ENCODE measurements at places on chromosomes 6 and 20.

- DNase-seq = no peak
Measured at GRCh38 chr6:36333931-36334725, 2.6 kb downstream of the BNIP5 start.

DNA sequence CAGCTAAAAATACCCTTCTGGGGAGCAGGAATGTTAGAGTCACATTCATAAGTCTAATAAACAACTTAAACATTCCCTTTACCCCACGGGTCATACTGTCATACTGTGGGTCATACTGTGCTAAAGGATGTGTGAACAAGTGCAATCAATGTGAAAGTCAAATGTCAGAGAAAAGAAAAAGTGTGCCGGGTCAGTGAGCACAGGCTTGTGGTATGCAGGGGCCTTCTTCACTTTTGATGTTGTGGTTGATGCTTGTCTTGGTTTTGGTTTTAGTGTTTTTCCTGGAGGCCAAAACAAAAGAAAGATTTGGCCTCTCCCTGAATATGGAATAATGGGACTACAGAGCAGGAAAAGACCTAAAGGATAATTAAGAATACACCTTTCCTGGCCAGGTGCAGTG, 267.9 kb upstream of the PLN start:
- no peak for DNase-seq

- DNase-seq = no peak
Measured at GRCh38 chr20:62772619-62772989, 23.7 kb upstream of the MRGBP start.

DNA sequence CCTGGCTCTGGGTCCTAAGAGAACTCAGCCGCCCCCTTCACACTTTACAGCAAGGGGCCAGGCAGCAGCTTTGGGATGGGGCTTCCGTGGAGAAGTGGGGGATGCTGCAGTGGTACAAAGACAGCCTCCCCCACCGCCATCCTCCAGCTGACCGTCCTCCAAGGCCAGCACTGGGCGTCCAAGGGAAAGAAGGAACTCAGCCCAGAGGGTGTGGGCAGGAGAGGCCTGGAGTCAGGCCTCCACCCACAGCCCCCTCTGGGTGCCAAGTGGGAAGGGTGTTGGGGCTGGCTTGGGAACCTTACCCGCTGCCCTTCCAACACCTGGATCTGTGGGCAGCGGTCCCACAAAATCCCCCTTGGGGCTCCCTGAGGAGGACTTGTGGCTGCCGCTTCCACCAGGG, 13.1 kb downstream of the STMN3 start:
- DNase-seq = no peak

DNA sequence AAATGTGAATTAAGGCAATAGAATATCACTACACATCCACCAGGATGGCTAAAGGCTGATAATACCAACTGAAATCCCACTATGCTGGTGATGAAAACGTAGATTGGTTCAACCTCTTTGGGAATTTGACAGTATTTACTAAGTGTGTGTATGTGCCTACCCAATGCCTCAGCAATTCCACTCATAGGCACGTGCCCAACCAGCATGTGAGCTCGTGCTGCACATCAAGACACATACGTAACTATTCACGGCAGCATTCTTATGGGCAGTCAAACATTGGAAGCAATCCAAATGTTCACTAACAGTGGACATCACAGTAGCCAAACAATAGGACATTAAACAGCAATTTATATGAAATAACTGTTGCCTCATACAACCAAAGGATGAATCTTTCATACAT, 15.7 kb upstream of the AFDN start:
- no peak for DNase-seq

DNA sequence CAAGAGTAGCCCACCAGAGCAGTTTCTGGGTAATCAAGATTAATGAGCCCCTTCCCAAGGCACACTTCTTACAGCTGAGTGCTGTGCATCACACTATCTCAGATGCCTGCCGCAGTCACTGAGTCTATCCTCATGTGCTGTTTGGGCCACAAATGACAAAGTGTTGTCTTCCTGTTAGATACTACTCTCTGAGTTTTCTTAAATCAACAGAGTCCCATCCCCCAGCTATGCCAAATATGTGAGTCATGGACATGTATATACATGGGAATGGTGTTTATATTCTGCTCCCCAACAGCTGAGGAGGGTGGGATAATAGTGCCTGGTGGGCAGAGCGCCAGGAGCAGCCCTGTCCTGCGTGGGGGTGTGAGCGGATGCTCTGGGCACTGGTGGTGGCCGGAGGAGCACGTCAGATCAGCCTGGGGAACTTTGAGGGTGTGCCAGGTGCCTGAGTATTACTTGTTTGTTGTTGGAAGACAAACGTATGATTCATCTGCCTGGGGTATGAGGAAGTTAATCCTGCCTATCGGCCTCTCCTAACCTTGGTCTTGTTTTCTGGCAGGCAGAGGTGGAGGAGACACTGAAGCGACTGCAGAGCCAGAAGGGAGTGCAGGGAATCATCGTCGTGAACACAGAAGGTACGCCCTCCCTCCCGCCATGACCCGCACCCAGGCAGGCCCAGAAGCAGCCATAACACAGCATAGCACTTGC, 9.6 kb downstream of the DYNLRB1 start:
- no peak for DNase-seq

DNA sequence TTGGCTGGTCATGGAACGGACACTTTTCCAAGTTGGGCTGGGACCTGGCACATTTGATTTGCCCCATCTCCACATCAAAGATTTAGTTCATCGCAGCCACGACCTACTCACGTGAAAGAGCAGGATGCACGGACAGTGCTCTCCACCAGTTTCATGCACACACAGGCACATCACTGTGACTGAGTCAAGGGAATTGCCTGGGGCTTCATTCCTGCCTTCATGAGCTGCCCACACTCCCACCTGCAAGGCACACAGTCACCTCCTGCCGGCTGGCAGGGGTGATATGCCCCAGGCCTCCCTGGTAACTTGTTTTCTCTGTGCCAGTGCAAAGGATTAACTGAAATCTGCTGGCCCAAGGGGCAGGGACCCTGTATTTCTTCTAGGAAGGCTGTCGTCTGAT, 23.3 kb upstream of the CST1 start:
- DNase-seq = no peak

DNA sequence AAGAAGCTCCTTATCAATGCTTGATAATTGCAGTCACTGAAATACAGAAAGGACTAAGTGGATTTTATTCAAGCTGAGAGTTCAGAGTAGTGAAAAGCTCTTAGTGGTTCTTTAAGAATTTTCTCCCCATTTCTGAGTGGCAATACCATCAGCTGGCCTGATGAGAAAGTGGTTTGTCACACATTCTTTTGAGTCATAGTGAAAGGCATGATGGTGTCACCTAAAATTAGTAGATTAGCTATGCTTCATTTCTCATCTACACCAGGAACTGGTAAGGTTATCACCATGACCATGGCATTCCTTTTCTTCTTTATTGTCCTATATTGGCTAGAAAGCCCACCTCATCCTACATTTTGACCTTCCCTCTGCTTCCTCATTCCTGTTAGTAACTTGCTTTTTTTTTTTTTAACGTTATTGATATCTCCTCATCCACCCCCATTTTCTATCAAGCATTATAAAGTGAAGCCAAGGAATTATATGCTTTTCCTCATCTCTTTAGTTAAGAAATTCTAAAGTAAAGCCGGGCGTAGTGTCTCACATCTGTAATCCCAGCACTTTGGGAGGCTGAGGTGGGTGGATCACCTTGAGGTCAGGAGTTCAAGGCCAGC, 67.4 kb upstream of the LOC128125822 start:
- DNase-seq = no peak

DNA sequence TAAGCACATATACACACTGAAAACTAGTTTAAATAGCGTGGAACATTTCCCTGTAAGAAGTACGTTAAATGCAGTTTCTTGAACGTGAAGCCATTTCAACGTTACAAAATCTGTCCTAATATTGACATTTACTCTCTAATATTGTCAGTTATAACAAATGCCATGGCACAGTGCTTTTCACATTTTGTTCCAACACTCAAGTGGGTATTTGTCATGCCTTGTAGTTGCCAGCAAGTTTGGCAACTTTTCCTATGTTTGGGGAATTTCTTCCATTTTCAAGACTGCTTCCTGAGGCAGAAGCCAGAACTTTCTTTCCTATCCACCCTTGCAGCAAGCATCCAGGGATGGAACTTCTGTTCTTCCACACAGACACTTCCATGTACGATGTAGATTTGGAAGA, 63.0 kb downstream of the STX11 start:
- no peak for DNase-seq

DNA sequence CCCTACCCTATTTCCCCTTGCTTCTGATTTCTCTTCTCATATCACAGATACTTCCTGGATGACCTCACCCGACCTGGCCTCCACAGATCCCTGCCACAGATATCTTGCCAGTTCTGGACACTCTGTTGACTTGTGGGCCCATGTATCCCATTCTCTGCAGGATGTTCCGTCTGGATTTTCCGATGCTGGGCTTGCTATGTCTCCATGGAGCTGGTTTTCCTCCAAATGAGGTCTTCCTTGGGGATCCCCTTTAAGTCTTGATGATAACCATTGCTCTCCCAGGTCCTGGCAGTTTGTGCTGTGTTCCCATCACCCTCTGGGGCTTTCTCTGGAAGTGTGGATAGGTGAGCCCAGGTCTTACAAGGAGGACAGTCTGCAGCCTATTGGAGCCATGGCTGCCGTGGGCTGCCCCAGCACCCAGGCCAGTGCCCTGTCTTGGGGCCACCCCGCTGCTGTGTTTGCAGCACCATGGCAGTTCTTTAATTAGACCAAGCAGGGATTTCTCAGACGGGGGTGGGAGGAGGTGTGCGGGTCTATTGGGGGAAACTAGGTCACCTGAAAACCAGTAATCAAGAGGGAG, 23.9 kb downstream of the PPP1R16B start:
- DNase-seq = no peak

DNA sequence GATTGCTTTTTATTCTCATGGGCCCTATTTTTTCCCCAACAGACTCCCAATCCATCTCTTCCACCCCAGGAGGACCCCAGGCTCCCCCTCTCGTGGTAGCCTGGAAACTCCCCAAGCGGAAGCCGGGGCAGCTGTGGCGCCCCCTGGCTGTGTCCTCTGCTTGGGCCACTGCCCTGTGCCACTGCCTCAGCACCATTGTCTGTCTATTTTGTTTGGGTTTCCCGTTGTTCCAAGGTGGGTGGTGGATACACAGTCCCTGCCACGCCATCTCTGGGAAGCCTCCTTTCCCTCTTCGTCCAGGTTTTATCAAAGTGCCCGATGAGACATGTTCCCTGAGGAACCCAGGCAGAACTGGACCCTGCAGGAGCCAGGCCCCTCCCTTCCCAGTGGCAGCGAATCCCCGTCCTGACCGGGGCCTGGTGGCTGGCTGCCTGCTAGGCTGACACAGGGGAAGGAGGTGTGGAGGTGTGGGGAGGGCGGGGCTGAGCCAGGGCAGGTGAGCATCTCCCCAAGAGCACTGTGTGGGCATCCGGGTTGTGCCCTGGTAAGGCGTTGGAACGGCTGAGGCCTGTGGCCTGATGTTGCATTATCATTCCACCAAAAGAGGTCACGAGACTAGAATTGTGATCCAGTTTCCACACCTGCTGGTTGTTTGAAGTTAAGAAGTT, 228.2 kb downstream of the CDH4 start:
- no peak for DNase-seq

GRCh38 chr20:44581515-44581914, 864 bp upstream of the PKIG start:
- no peak for DNase-seq

- DNase-seq = peak; percentile 47
Measured at GRCh38 chr6:84422380-84422968, 195.0 kb upstream of the CEP162 start.

- peak; percentile 64 for DNase-seq
Measured at GRCh38 chr6:31829633-31830283, 2.2 kb downstream of the HSPA1B start.

GRCh38 chr20:12030470-12030869, 112.8 kb downstream of the BTBD3 start:
- no peak for DNase-seq

GRCh38 chr6:11353921-11354389, 121.5 kb upstream of the NEDD9 start:
- no peak for DNase-seq

- no peak for DNase-seq
Measured at GRCh38 chr6:19757036-19757435, 80.1 kb upstream of the ID4 start.

DNA sequence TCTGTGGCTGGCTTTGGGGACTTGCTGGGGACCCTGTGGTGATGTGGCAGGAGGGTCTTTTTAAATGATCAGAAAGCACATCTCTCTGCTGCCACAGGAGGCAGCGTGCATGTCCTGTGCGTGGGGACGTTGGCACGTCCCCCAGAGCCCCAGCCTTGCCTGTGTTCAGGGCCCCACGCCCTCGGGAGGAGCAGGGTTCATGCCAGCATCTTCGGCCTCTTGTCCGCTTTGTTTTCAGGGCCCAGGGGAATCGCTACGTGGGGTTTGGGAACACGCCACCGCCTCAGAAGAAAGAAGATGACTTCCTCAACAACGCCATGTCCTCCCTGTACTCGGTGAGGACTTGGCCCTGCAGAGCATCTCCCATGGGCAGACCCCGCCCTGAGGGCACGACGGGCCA, 6.0 kb downstream of the ARFGAP1 start:
- no peak for DNase-seq

- no peak for DNase-seq
Measured at GRCh38 chr20:20289331-20289730, 78.6 kb upstream of the INSM1 start.

All from renal cortex interstitium (tissue), 15 donors.